Lower leg skin (tissue), 4 donors: ENCODE measurements at places on chromosomes 12 and 14.
A peak's percentile ranks its signal among the peaks of the same experiment; 100 is the strongest.

- no peak for DNase-seq
Observed at GRCh38 chr12:47942614-47943225, 20.7 kb upstream of the TMEM106C start.

GRCh38 chr14:58772794-58773620, 135.2 kb downstream of the DACT1 start:
- DNase-seq, result no peak

DNA sequence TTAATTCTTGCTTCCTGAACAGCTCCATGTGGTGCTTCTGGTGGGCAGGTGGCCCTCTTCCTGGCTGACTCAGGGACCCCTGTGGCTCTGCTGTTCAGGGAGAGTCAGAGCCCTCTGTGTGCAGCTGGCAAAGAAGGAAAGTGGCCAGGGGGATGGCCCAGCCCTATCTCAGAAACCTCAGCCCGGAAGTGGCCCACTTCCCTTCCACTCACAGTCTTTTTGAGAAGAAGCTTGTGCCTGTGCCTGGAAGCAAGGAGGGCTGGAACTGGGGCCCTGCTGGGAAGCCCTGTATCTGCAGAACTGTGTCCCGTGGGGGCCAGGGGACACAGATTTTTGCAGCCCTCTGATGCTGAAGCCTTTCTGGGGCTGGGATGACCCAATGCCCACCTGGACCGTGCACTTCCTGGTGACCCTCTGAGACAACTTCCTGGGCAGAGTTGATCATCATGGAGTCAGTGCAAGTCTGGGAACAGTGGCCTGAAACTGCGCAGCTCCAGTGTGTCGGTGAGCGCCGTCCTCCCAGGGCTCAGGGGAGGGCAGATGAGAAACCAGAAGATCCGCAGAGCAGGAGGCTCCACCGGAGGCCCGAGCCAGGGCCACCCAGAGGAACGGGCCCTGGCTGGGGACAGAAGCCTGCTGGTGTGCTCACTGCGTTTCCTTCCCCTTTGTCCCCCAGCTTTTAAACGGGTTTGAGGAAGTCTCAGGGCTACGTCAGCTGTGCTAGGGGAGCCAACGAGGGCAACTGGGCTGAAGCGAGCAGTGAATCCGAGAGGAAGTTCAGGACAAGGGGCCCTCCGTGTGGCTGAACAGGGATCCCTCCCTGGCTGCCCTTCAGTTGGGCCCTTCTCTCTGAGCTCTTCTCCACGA, 217.4 kb upstream of the RTL1 start:
- peak; percentile 27 for DNase-seq

DNA sequence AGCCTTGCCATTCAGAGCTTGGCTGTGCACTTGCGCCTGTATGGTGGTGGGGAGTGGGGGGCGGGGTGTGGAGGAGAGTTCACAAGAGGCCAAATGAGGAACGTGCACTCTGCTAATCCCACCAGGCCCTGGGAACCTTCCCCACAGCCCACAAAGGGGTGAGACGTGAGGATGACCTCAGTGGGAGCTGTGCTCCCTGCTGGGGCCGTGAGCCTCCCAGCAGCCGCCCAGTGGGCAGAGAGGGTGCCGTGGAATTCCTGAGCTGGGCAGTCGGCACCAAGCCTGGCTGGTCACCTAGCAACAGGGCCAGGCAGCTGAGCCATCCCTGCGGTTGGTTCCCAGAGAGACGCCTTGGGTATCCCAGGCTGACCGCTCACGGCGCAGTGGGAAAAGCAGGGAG, 53.7 kb downstream of the CCNK start:
- no peak for DNase-seq

DNA sequence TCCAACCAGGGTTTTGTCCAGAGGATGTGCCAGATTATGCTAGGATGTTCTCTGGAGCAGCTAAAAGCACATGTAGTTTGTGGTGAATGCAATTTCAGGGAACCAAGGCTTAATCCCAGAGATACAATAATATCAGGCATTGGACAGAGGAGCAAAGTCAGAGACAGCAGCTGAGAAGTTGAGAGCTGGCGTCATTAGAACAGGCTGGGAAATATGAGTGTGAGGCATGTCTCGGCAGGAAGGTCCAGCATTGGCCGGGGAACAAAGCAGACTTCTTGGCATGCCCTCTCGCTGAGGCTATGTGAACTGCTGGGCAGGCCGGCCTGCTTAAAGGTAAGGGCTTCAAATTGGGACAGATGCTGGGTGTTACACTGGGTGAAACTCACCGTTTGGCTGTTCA, 125.4 kb downstream of the CAND1 start:
- peak; percentile 22 for DNase-seq
